ENCODE measurements at places on chromosomes 4 and X.

- no peak for DNase-seq
- no peak overlapping the region for H3K27ac ChIP-seq
- H3K27me3 ChIP-seq: no peaks in the 10 kb centered on the region
Observed at GRCh38 chrX:63869506-63869905, 84.5 kb upstream of the ARHGEF9 start.

GRCh38 chr4:15436513-15436912 lies 8.7 kb downstream of the C1QTNF7 start:
- H3K27me3 ChIP-seq: no peaks in the 10 kb centered on the region
- no peak overlapping the region for H3K27ac ChIP-seq

GRCh38 chr4:31793907-31794306 lies 1073.7 kb downstream of the PCDH7 start:
- peak; percentile 2 for DNase-seq
- no peaks in the 10 kb centered on the region for H3K4me1 ChIP-seq
- H3K27ac ChIP-seq: no peak overlapping the region
- no peaks in the 10 kb centered on the region for H3K27me3 ChIP-seq
- no peak overlapping the region for H3K4me3 ChIP-seq

- DNase-seq: no peak
- no peak overlapping the region for H3K4me3 ChIP-seq
- no peak overlapping the region for H3K27ac ChIP-seq
Observed at GRCh38 chrX:35622040-35622439, 176.1 kb upstream of the MAGEB16 start.

GRCh38 chrX:27675493-27675892 lies 85.3 kb downstream of the DCAF8L2 start:
- no peaks in the 10 kb centered on the region for H3K27me3 ChIP-seq
- DNase-seq: no peak
- no peak overlapping the region for H3K4me3 ChIP-seq

DNA sequence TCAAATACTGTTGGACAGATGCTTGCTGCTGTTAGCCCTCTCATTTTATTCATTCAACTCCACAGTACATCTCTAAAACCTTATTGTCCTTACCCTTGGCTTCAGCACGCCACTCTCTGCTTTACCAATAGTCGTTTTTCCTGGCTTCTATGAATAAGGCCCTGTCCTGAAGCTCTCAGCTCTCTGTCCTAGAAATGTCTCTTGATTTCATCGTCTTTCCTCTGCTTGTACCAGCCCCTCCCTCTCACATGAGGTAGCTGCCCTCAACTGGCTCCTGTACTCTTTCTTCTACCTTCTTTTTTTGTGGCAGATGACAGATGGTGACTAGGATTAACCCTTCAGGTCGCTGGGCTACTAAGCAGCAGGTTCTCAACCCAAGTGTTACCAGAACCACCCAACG lies 11.4 kb downstream of the ADGRA3 start:
- peaks cover 2% of the 10 kb centered on the region for H3K4me1 ChIP-seq
- no peak overlapping the region for H3K4me3 ChIP-seq
- no peak for DNase-seq
- H3K36me3 ChIP-seq: no peaks in the 10 kb centered on the region

DNA sequence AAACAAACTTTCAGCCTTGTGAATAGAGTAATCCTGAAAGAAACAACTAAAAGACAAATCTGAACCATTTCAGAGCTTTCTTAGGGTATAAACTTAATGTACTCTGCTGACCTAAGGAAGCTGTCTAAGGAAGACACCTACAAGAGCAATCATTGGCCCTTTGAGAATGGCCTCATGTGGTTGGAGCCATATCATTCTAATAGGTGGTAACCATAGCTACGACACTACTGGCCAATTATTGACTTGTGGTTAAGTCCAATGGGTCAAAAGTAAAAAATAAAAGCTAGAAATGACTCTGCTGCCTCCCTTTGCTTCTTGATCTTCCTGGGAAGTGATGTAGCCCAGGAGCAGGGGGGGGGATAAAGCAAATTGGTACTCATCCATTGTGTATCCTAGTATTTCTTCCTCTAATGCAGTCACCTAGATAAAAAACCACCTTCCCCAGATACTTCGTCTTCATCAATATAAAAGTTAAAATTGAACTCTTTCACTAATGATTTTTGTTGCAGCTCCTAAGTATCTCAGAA lies 547.0 kb downstream of the ARAP2 start:
- H3K4me1 ChIP-seq: no peaks in the 10 kb centered on the region
- H3K27ac ChIP-seq: no peak overlapping the region
- DNase-seq: no peak
- H3K27me3 ChIP-seq: no peaks in the 10 kb centered on the region
- no peak overlapping the region for H3K4me3 ChIP-seq
- H3K36me3 ChIP-seq: no peaks in the 10 kb centered on the region

GRCh38 chr4:12844141-12844540 lies 640.0 kb downstream of the RAB28 start:
- DNase-seq: peak; percentile 26
- no peak overlapping the region for H3K27ac ChIP-seq
- H3K36me3 ChIP-seq: no peaks in the 10 kb centered on the region
- H3K27me3 ChIP-seq: no peaks in the 10 kb centered on the region
- H3K4me3 ChIP-seq: no peak overlapping the region

GRCh38 chrX:23989689-23990088 lies 37.3 kb downstream of the KLHL15 start:
- no peak for DNase-seq
- peaks cover 23% of the 10 kb centered on the region for H3K36me3 ChIP-seq
- H3K4me1 ChIP-seq: no peaks in the 10 kb centered on the region
- no peak overlapping the region for H3K4me3 ChIP-seq

GRCh38 chr4:159855731-159856130 lies 752.9 kb downstream of the RAPGEF2 start:
- H3K4me1 ChIP-seq: no peaks in the 10 kb centered on the region
- no peaks in the 10 kb centered on the region for H3K36me3 ChIP-seq
- H3K27ac ChIP-seq: no peak overlapping the region
- no peak overlapping the region for H3K4me3 ChIP-seq
- no peaks in the 10 kb centered on the region for H3K27me3 ChIP-seq
- no peak for DNase-seq

DNA sequence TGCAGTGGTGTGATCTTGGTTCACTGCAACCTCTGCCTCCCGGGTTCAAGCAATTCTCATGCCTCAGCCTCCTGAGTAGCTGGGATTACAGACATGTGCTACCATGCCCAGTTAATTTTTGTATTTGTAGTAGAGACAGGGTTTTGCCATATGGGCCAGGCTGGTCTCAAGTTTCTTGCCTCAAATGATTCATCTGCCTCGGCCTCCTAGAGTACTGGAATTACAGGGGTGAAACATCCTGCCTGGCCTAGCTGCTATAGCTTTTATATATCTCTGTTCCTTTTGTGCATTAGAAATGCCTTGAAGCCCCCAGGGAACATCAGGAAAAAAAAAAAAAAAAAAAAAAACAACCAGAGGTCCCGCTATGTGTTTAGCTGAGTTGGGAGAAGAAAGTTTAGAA lies 34.8 kb downstream of the UBE2K start:
- H3K4me1 ChIP-seq: peaks cover 10% of the 10 kb centered on the region
- no peak overlapping the region for H3K4me3 ChIP-seq
- peak; percentile 70 for DNase-seq
- H3K36me3 ChIP-seq: peaks cover 10% of the 10 kb centered on the region
- peak overlapping the region; percentile 61 for H3K27ac ChIP-seq
- H3K27me3 ChIP-seq: no peaks in the 10 kb centered on the region

GRCh38 chr4:151922306-151922705 lies 161.5 kb upstream of the GATB start:
- no peaks in the 10 kb centered on the region for H3K36me3 ChIP-seq
- no peaks in the 10 kb centered on the region for H3K4me1 ChIP-seq

- peak; percentile 26 for DNase-seq
- peaks cover 3% of the 10 kb centered on the region for H3K4me1 ChIP-seq
- no peak overlapping the region for H3K4me3 ChIP-seq
- H3K27me3 ChIP-seq: peaks cover 5% of the 10 kb centered on the region
- H3K27ac ChIP-seq: no peak overlapping the region
- no peaks in the 10 kb centered on the region for H3K36me3 ChIP-seq
Observed at GRCh38 chrX:13469963-13470684, 99.3 kb upstream of the EGFL6 start.

DNA sequence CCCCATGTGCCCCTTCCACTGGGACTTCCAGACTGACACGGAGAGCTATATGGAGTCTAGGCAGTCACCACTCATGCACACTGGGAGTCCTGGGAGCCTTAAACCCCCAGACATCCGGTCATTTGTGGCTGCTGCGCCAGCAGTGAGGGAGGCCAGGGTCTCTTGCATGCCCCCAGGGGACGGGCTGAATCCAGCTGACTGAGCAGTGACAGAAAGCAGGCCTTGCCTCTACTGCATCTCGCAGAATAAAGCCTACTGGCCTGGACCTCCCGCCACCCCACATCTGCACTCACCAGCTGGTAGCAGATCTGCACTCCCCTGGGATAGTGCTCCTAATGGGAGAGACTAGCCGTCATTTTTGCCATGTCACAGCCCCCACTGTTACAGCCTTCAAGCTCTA lies 1234.2 kb downstream of the FAM133A start:
- H3K36me3 ChIP-seq: no peaks in the 10 kb centered on the region
- no peaks in the 10 kb centered on the region for H3K27me3 ChIP-seq
- H3K4me3 ChIP-seq: no peak overlapping the region
- DNase-seq: no peak

GRCh38 chr4:169154121-169154520 lies 116.6 kb downstream of the SH3RF1 start:
- H3K27me3 ChIP-seq: no peaks in the 10 kb centered on the region
- H3K27ac ChIP-seq: no peak overlapping the region
- H3K4me1 ChIP-seq: peaks cover 2% of the 10 kb centered on the region

DNA sequence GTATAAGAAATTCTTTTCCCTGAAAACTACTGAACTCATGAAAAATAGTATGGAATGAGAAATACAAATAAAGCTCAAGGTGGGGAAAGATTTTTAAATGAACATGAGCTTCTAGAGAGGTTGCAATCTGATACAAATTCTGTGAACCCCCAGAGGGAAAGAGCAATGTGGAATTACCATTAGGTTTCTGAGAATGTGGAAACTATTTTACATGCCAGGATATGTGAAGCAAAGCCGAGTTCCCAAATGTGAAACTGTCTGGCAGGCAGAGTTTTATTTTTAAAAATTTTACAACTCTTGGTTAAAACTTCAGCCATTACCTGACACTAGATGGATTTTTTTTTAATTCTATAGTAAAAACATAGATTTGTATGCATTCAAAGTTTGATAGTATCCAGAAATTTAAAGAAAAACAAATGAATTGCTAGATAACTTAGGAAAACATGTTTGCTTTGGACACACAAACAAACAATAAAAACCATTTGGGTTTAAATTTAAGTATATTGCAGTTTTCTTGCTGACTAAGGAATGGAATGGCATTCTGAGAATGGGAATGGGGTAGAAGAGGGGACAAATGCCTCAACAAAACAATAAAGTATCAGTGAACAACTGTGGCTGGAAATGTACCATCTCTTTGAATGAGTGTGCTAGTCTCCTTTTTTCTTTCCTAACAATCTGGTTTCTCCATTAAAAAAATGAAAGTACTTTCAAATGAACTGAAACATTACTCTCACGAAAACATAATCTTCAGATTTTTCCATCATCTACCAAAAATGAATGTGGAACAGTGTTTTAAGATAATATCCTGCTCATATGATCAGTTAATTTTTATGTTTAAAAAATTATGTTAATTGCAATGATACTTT lies 99.6 kb downstream of the PCDH18 start:
- H3K4me1 ChIP-seq: no peaks in the 10 kb centered on the region
- no peaks in the 10 kb centered on the region for H3K36me3 ChIP-seq
- H3K27ac ChIP-seq: no peak overlapping the region
- DNase-seq: no peak
- peak overlapping the region; percentile 67 for H3K4me3 ChIP-seq

DNA sequence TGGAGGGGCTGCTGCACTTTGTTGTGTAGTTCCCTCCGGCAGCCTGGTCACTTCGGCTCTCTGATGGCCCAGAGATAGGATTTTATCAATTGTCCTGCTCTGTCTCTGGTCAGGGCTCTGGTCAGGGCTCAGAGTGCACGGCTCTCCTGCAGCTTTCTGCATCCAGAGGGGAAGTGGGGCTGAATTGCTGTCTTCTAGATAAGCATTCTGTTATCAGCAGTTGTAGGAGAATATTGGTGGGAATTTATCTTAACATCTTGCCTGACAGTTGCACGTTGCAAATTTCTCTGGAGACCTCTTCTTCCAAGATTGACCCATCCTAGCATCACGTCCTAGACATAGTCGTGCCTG lies 62.8 kb downstream of the FAM193A start:
- H3K27me3 ChIP-seq: no peaks in the 10 kb centered on the region
- peaks cover 23% of the 10 kb centered on the region for H3K36me3 ChIP-seq
- H3K4me1 ChIP-seq: peaks cover 29% of the 10 kb centered on the region
- DNase-seq: no peak
- H3K4me3 ChIP-seq: no peak overlapping the region

- DNase-seq: no peak
- no peaks in the 10 kb centered on the region for H3K36me3 ChIP-seq
- H3K4me1 ChIP-seq: no peaks in the 10 kb centered on the region
Observed at GRCh38 chrX:13276991-13277390, 42.9 kb downstream of the ATXN3L start.

Data from mesenchymal stem cell (in vitro differentiated cells and primary cell).